Activated CD4-positive, alpha-beta memory T cell treated with anti-CD3 and anti-CD28 coated beads for 36 hours (primary cell): ENCODE measurements at places on chromosomes 13 and 19.
A peak's percentile ranks its signal among the peaks of the same experiment; 100 is the strongest.

DNA sequence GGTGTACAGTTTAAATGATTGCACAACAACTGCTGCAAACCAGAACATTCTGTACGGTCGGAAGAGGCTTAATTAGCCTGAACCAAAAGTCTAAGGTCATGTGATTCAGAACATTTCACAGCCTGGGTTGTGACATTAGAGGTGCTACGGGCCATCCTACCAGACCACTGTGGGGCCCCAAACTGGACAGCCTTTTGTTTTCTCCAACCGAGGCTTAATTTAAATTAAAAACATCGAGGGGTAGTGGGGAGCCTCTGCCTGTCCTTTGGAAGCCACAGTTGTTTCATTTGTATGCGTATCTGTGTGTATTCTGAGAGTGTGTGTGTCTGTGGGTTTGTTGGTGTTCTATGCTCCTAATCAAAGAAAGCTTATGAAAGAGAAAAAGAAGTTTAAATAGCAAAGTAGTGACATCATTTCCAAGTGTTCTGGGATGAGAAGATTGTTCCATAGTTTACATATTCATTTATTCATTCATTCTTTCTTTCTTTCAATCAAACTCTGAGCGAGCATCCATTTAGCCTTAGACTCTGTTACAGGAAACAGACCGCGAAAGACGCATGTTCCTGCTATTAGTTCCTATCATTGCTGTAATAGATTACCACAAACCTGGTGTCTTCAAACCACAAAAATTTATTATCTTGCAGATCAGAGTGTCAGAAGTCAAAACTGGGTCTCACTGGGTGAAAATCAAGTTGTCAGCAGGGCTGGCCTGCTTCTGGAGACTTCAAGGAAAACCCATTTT is 444.8 kb downstream of the FOXO1 start:
- peak; percentile 54 for DNase-seq

DNA sequence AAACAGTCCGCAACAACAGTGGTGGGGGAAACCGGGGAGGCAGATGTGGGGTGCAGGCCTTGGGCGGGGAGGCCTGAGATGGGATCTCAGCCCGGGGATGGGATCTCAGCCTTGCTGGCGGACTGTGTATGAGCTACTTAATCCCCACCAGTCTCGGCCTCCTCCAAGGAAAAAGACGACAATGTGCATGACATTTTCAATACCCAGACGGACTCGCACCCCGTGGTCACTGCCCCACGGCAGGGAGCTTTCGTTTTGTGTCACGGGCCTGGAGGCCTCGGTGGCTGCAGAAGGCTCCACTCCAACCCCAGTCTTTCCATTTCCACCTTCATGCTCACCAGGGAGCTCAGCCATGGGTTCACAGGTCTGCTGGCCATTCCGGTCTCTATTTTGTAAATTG is 25.5 kb downstream of the GRTP1 start:
- no peak for DNase-seq

DNA sequence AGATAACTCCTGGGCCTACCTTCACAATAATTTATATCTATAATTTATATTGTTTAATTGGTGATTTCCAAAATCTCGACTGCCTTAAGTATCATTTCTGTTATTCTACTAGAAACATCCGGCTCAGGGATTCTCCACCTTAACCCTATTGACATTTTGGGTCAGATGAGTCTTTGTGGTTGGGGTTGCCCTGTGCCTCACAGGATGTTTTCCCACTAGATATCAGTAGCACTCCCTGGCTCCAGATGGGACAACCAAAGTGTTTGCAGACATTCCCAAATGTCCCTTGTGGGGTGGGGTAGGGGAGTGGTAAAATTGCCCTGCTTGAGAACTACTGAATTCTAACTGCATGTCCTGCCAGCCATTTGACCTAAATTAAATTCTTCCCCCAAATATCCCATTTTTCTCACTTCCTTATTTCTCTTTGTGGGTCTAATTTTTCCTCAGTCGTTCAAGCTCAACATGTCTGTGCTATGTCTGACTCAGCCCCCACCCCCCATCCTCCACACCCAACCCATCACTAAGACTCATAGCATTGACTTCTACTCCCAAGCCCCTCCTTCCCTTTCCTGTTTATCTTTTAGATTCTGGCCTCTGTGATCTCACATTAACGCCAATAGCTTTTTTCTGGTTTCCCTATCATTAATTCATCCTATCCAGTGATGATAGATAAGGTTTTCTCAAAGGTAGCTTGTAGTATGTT is 545.1 kb downstream of the EFNB2 start:
- no peak for DNase-seq

GRCh38 chr19:47650700-47651099 is 41.8 kb downstream of the BICRA start:
- no peak for DNase-seq
